ENCODE measurements at places on chromosomes 7 and 10. TPM values are rescaled to one million over a fixed set of nuclear protein-coding genes. Genes with fewer than 3 reads are reported as not detected.
A peak's percentile ranks its signal among the peaks of the same experiment; 100 is the strongest.

DNA sequence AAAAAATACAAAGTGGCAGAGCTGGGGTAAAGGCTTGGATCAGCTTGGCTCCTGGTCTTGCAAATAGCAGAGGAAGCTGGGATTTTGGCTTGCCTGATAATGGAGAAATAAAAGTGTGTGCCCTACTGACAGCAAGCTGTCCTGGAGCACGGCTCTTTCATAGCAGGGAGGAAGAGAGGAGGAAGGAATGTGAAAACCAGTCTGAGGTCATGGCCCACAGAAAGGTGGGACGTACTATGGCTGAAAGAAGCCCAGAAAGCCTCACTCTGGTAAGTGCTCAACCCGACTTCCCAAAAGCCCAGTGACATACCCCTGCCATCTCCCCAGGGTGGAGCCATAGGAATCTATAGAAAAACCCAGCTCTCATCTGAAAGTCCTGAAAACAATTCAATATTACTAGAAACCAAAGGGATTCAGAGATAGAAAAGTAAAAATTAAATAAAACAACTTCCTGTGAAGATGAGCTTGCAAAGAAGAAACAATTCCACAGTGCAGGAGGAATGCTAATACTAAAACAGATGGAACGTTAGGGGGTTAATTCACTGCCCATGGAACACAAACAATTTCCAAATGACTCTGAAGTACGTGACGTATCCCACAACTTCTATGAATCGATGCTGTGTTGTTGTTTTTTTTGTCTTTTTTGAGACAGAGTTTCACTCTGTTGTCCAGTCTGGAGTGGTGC lies 246.7 kb upstream of the PTN start:
- DNase-seq, result no peak

DNA sequence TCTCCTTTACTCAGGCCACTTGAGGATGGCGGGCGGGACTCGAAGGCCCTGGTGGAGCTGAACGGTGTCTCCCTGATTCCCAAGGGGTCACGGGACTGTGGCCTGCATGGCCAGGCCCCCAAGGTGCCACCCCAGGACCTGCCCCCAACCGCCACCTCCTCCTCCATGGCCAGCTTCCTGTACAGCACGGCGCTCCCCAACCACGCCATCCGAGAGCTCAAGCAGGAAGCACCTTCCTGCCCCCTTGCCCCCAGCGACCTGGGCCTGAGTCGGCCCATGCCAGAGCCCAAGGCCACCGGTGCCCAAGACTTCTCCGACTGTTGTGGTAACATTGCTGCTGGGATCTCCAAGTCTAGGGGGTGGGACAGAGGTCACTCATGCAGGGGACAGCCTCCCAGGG lies 65.7 kb downstream of the GTF2IRD1 start:
- DNase-seq, result no peak

EBF3 gene
- 0.36 TPM for total RNA-seq

CALN1 gene
- not detected for total RNA-seq

DNA sequence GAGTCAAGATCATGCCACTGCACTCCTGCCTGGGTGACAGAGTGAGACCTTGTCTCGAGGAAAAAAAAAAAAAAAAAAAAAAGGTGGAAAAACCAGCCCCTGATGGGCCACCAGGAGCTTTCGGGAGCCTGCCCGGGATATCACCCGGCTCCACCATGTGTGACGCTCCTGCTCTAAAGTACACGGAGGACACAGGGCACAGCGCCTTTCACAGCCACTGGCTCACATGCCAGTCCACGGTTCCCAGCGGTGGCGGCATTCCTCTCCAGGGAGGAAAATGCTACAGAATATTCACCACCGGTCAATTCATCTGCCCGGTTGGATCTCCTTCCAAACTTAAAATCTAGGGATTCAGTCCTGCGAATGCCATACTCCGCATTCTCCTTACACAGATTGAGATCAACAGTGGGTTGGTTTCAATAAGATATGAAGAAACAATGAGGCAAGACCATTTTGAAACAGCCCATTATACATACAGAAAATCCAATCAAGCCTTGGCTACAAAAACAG lies 81.2 kb downstream of the CTBP2 start:
- no peak for DNase-seq

APBB1IP gene
- not detected for total RNA-seq

DNA sequence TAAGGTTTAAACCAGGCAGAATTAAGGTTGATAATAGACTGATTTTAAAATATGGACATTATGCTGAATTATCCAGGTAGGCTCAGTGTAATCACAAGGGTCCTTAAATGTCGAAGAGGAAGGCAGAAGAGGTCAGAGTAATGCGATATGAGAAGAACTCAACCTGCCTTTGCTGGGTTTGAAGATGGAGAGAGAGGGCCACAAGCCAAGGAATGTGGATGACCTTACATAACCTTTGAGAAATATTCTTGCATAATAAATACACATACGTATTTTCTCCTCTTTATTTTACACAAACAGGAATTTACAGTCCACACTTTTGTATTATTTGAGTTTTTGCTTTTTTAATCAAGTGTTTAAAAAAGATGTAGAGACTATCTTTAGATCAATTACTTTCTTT lies 88.5 kb downstream of the ST7 start:
- no peak for DNase-seq

GRCh38 chr10:110857265-110858171 lies 14.2 kb upstream of the PDCD4 start:
- peak; percentile 84 for DNase-seq

WDFY4 gene
- total RNA-seq, result not detected

GRCh38 chr7:77910124-77910523 lies 111.6 kb downstream of the PHTF2 start:
- no peak for DNase-seq

TMEM254 gene
- total RNA-seq, result 4.7 TPM

DNA sequence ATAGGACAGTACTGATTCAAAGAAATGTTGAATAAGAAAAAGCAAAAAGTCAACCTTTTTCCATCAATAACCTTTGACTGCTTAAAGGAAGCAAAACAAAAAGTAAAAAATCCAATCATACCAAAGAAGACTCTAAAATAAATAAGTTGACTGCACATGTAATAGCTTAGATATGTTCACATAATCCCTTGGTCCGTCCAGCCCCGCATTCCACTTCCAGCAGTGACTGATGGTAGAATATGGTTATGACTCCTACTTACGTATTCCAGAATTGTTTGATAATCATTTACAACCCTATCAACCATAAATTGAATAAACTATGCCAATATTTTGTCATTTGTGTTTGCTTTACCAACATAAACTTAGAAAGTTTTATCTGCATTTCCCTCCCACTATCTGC lies 77.9 kb downstream of the CTNNA3 start:
- DNase-seq, result peak; percentile 92

GRCh38 chr10:111890046-111890445 lies 293.5 kb downstream of the GPAM start:
- no peak for DNase-seq

SLC39A12 gene
- total RNA-seq, result not detected

GRCh38 chr7:131554880-131555516 lies 1.4 kb downstream of the PODXL start:
- DNase-seq, result no peak

CALHM3 gene
- total RNA-seq, result not detected

GFRA1 gene
- 8.6 TPM for total RNA-seq

SLC26A5 gene
- total RNA-seq, result not detected

HABP2 gene
- total RNA-seq, result not detected

GRCh38 chr10:12852687-12853086 lies 148.8 kb downstream of the CCDC3 start:
- DNase-seq, result no peak

ADCY1 gene
- 0.18 TPM for total RNA-seq

- peak; percentile 73 for DNase-seq
Observed at GRCh38 chr10:6669269-6669859, 89.3 kb upstream of the PRKCQ start.

GRCh38 chr10:116723428-116724281 lies 18.7 kb downstream of the HSPA12A start:
- no peak for DNase-seq

- no peak for DNase-seq
Observed at GRCh38 chr10:34889004-34889869, 74.1 kb upstream of the PARD3 start.

DNA sequence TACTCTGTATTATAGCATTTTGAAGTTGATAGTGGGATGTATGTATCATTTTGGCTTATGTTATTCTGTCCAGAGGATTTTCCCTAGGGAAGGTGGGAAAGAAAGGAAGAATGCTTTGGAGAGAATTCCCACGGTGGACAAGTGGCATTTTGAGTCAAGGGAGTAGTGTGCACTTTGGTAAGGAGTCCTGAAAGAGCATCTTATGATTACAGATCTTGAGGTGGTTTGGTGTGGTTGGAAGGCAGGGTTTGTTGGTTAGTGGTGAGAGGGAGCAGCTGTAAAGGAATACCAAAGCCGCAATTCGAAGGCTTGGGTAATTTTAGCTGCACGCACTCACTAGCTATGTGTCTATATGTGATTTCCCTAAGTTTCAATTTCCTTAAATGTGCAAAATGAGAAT lies 16.1 kb downstream of the CCSER2 start:
- no peak for DNase-seq

DNA sequence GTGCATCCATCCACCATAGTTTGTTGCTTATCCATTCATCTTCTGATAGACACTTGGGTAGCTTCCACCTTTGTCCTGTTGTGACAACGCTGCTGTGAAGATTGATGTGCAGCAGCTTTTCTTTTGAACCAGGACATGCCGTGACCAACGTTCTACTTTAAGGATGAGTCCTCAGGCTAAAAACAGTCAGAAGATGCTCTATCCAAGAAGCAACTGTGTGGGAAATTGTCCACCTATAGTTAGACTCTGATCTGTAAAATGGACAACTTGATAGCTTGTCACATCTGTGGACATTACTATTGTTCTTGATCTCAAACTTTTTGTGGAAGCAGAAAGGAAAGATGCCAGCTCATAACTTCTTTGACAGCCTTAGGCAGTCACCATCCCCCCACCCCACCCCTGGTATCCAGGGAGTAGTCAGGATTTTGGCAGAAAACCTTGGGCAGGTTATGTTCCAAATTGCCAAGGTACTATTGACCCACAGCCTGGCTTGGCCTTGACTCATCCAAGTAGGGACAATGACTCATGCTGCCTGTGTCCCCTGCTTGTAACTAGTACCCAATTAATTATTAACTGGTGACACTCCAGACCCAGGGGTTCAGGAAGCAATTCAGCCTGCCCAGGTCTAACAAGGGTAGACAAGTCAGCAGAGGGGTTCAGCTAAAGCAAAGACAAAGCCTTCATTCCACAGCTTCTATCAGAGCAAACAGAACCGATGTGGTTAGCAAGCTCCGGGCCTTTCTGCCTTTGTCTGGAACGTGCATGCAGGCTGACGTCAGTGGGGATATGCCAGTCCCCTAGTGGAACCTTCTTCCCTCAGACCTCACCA lies 99.6 kb upstream of the ANLN start:
- no peak for DNase-seq

- DNase-seq, result no peak
Observed at GRCh38 chr10:14858338-14858960, 20.2 kb upstream of the SUV39H2 start.

GRCh38 chr10:13340626-13341376 lies 7.3 kb downstream of the SEPHS1 start:
- no peak for DNase-seq

DNA sequence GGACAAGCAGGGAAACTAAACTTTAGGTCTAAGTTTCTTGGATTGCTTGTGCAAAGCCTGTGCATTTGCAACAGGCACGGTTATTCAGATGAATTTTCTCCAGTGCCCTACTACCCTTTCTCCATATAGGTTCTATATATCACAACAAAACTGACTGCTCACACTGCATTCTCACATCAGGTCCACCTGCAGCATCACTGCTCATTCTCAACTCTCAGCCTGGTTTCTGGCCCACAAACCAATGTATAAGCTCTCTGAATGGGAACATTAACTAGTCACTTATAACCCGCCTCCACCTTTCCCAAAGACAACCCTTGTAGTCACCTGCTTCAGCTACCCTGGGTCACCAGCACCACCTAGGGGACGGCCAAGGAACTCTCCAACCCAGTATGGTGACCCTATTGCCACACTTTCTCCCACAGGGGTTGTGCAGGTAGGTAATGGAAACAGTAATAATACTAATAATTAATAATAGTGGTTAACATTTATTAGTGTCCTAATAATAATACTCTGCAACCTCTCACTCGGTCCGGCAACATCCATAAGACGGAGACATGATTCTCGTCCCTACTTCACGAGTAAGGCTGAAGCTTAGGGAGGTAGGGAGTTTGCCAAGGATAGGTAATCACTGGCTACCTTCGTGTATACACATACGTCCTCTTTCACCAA lies 97.3 kb downstream of the CLEC2L start:
- peak; percentile 21 for DNase-seq

DNA sequence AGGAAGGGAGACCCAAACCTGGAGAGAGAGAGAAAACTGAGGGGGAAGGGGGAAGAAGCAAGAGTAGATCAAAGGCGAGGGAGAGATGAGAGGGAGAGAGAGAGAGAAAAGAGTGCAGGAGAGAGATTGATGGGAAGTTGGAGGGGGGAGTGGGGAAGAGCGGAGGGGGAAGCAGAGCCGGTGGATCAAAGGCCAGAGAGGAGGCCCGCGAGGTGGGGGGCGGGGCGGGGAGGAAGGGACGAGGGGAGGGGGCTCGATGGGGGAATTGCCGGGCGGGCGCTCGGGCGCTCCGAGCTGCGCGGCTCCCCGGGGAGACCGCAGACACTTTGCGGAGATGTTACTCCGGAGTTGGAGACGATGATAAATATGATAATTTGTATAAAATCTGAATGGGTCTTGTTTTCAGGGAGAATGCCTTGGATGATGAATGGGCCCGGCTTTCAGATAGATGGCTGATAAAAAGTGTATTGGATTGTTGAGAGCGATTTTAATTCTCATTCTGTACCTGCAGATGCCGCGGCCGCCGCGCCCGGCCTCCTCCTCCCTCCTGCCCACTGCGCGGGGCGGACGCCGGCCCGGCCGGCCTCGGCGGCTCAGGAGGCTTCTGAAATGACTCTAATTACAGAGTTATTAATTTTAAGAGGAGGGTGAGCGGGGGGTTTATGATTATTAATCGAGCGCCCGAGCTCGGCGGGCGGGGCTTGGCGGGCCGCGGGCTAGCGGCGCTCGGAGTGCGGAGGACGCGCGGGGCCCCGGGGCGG lies 21.4 kb upstream of the PAX2 start:
- no peak for DNase-seq

ERCC6 gene
- total RNA-seq, result 18.1 TPM

GRCh38 chr7:100763556-100764140 lies 30.3 kb downstream of the ZAN start:
- DNase-seq, result no peak

DNA sequence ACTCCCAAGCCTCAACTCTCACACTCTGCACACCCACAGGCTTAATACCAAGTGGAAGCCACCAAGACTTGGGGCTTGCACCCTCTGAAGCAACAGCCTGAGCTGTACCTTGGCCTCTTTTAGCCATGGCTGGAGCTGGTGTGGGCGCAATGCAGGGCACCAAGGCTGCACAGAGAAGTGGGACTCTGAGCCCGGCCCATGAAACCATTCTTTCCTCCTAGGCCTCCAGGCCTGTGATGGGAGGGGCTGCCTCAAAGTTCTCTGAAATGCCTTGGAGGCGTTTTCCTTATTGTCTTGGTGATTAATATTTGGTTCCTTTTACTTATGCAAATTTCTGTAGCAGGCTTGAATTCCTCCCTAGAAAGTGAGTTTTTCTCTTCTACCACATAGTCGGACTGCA lies 276.6 kb downstream of the PAXIP1 start:
- no peak for DNase-seq
